ENCODE measurements at places on chromosomes 11 and 22.

GRCh38 chr22:42090596-42091454 lies at the start of gene NDUFA6:
TSS of gene NDUFA6 (minus strand) at chr22:42090772. CDS start at chr22:42090744, 28 bp downstream.
- peak; percentile 98 for DNase-seq

DNA sequence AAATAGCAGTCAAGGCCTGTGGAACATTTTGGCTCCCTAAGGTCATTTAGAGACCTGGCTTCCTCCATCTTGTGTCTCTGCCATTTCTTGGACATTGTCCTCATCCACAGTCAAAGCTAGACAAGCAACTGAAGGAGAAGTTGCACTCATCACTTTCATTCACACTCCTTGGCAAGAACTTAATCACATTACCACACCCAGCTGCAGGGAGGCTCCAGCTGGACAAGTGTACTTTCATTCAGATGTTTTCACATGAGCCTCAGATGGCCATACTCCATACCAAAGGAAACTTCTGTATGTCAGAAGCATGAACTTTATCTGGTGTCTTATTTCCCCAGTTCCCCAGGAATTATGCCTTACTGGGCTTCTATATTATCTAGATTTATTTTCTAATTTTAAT lies 537.4 kb downstream of the TMEM135 start:
- DNase-seq = no peak

DNA sequence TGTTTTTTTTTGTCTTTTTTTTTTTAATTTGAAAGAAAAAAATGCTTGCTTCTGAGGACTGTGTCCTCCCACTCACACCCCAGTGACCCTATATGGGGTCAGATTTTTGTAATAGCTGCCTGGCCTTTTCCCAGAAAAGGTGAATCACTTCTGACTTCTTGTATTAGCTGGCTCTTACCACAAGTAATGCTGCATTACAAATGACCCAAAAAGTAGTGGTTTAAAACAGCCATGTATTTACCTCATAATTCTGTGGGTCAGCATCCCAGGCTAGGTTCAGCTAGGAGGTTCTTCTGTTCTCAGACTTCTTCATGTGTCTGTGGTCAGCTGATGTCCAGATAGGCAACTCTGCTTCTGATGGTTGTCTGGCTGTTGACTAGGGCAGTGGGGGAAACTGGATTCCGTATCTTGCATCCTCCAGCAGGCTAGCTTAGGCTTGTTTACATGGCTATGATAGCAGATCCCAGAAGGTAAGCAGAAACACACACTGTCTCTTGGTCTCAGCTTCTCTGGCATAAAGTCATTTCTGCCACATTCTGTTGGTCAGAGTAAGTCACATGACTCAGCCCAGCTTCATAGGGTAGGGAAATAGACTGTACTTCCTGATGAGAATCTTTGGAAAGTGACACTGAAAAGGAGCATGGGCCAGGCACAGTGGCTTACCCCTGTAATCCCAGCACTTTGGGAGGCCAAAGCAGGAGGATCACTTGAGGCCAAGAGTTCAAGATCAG lies 19.5 kb downstream of the LHFPL7 start:
- DNase-seq = no peak

DNA sequence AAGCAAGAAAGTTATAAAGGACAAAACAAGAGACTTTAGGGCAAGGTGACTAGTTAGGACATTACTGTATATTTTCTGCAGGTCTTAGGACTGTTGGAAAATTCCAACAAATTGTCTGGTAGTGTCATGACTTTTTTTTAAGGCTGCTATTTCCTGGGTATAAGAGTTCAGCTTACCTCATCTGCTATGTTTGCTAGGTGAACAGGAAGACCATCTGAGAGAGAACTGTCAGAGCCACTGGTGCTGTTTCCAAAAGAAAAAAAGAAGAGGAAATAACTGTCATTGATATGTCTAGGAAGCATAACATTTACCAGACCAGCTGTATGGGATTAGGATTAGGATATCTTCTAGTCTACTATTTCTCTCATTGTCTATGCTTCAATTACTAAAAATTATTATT lies 26.3 kb upstream of the MTCH2 start:
- DNase-seq = no peak

DNA sequence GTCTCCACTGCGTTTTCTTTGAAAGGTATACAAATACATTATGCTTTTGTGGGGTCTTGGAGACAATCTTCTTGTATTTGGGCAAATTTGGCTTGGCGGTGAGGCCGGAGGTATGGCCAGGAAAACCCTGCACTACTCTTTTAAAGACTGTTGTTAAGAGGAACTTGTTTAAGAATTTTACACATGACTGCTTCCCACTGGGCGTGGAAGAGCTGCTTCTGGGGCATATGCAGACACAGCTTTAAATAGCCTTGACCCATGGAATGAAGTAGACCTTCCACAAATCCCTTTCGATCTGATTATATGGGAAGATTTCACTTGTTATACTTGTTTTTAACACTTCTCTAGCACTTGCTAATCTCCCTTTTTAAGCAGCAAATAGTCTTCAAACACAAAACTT lies 453.6 kb downstream of the MN1 start:
- no peak for DNase-seq

Measured in NCI-H345 (cell line).